ENCODE measurements at places on chromosomes 12 and 14.

GRCh38 chr12:89138048-89138852 is 214.1 kb downstream of the DUSP6 start:
- no peak for DNase-seq

GRCh38 chr12:106107566-106107965 is 31.2 kb downstream of the NUAK1 start:
- no peak for DNase-seq

- no peak for DNase-seq
These were observed 16.1 kb downstream of the GPR68 start for GRCh38 chr14:91228112-91229004.

GRCh38 chr12:119222222-119222951 is 43.7 kb downstream of the HSPB8 start:
- no peak for DNase-seq

DNA sequence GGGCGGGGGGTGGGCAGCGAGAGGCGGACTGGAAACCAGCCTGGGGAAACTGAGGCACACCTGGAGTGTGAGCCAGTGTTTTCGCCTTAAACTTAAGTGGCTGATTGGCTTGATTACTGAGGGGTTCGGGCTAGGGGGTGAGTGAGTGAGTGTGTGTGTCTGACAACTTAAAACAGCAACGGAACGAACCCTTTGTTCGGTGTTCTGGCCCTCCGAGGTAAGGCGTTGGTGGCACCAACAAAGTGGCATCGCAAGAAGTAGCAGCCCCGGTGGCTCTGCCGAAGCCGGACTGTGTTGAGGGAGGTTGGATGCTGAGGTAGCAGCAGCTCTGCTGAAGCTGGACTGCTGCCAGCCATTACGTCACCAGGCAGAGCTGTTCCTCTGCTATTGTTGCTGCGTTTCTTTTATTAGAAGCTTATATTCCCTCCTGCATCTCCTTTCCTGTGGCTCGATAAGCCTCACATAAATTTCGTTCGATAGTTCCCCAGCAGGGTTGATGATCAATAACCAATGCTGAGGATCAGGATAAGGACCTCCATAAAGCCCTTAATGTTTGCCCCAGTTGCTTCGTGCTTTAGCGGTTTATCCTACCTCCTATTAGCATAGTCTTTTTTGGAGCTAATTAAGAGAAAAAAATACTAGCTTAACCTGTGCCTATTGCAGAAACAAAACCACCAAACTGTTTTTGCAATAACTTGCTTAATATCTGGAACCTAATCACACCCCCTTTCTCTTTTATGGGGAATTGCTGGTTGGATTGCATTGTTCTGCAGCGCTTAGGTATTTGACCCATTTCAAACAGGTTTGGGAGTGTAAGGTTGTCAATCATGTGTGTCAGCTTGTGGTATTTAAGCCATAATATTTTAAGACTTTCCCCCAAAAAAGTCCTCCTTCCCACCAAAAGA is 1.3 kb downstream of the GPR137C start:
- DNase-seq = peak; percentile 80

GRCh38 chr14:30312214-30312613 is 246.7 kb upstream of the G2E3 start:
- no peak for DNase-seq

DNA sequence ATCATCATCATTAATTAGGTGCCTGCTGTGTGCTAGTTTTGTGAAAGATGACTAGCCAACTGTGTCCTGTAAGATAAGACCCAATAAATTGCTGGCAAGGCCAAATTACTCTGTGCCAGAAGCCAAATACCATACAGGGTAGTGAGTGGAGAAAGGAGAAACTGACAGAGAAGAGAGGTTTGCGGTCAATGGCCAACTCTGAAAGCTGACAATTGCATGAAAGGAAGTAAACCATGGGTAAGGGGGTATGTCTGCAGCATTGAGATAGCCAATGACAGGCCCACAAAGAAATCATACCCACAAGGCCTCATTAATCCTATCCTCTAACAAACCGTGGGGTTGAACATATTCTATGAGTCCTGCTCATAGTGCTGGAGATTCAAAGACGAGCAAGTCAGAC is 236.6 kb upstream of the CCDC196 start:
- no peak for DNase-seq

GRCh38 chr12:67315661-67316060 is 46.5 kb downstream of the CAND1 start:
- no peak for DNase-seq

- no peak for DNase-seq
These were observed 150.6 kb downstream of the PIWIL1 start for GRCh38 chr12:130488358-130488710.

- DNase-seq = no peak
These were observed 1096.6 kb downstream of the FLRT2 start for GRCh38 chr14:86626530-86626929.

DNA sequence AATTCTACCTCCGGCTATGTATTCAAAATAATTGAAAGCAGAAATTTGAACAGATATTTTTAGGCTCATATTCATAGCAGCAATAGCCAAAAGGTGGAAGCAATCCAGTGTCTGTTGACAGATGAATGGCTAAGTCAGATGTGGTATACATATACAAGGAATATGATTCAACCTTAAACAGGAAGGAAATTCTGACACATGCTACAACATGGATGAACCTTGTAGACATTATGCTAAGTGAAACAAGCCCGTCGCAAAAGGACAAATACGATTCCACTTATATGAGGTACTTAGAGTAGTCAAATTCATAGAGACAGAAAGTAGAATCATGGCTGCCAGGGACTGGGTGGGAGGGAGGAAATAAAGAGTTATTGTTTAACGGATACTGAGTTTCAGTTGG is 331.6 kb downstream of the PCNX1 start:
- DNase-seq = no peak

DNA sequence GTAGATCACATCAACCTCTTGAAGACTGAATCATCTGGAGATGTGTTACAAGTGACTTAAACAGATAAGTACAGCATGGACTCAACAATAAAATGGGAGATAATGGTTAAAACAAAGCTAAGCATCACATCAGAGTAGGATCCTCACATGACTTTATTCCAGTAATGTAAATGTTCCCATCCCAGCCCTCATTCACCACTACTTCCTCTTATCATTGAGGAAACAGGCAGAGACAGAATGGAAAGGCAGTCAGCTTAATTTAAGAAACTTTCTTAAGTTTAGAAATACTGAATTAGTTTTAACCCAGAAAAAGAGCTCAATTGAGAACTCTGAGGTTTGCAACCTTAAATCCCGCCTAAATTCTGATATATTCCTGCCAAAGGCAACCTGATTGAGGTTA is 1.2 kb upstream of the ALG10 start:
- no peak for DNase-seq

- DNase-seq = peak; percentile 64
These were observed 521 bp downstream of the CDK2AP1 start for GRCh38 chr12:123271001-123271668.

DNA sequence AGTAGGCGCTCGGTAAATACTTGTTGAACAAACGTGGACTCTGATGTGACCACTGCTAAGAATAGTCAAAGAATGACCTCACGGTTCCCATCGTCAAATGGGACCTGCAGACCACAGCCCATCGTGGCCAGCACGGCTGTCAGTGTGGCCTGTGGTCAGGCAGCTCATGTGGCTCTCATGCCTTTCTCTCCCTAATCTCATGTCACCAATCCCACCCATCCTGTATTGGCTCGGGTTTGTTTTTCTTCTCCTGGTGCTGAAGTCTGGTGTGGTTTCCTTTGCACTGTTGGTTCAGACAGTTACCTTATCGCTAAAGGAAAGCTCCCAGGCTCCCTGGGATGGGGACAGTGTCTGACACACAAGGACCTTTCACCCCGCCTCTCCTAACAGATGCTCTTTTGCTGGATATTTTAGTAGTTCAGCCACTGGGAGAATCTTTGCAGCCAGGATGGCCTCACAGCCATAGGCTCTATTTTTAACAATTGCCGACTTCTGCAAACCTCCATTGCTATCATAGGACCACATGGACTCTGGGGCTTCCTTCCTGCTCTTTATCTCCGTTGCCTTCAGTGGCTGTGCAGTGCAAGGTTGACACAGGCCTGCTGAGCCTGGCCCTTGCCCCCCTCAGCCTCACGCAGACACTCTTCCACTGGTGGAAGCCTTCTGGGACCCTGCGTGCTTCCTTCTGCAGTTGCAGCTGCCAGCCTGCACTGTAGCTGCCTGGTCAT is 293.1 kb upstream of the FKBP4 start:
- DNase-seq = no peak

DNA sequence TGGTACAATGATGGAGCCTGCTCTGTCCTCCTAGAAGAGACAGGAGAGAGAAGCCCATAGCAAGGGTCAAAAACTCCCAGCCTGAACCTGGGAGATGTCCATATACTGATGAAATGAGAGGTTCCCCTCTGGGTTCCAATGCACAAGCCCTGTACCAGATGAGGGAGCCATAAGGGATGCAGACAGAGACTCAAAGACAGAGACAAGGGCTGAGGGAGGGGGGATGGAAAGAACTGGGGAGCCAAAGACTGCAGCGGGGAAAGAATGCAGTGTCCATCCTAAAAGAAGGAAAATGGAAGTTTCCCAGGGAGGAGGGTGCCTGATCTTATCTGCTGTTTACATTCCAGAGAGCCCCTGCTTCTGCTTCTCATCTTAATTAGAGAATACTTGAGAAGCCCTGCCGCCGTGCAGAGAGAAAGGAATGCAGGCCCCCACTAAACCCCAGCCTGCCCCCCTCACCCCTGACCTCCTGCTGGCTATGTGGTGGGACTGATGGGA is 27.7 kb downstream of the KRT18 start:
- peak; percentile 40 for DNase-seq

GRCh38 chr14:95431199-95432143 is 85.0 kb downstream of the SYNE3 start:
- DNase-seq = no peak

GRCh38 chr14:35121026-35121886 is 534 bp downstream of the PPP2R3C start:
- no peak for DNase-seq

GRCh38 chr12:47026291-47026690 is 53.1 kb upstream of the PCED1B start:
- no peak for DNase-seq

GRCh38 chr12:113700943-113701342 is 229.3 kb upstream of the LHX5 start:
- DNase-seq = peak; percentile 14

DNA sequence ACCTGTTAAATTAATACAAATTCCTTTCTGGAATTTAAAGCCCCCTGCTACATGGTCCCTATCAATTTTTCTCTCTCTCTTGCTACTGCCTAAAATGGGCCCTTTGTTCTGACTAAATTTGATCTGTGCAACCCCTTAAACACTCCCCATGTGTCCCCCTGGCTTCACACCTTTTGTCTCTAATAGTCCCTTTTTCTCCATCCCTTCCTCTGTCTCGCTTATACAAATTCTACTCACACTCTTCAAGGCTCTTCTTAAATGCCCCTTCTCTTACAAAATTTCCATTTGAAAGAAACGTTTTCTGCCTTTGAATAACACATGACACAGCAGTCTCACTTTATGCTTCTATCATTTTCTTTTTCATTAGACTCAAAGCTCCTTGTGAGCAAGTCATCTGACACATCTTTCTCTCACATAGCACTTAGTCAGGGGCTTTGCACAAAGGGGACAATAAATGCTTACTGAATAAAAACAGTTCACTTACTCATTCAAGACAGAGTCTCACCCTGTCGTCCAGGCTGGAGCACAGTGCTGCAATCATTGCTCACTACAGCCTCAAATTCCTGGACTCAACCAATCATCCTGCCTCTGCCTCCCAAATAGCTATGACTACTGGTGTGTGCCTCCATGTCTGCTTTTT is 41.5 kb upstream of the NR2C1 start:
- DNase-seq = no peak

GRCh38 chr12:115570069-115570777 is 707.3 kb downstream of the MED13L start:
- no peak for DNase-seq

GRCh38 chr12:122293081-122293480 is 26.8 kb upstream of the VPS33A start:
- no peak for DNase-seq

DNA sequence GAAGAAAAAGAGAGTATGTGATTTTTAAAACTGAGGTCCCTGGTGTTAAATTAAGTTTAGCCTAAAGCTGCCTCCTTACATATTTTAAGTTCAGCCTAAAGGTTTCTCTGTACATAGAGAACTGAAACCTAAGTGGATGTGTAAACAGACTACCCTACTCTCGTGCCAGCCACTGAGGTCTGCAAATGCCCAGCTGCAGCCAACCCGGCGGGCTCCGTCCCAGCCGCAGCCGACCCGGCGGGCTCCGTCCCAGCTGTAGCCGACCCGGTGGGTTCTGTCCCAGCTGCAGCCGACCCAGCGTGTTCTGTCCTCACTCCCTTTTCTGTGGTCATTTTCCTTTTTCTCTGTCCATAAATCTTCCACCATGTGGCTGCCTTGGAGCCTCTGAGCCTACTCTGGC is 97.2 kb upstream of the SFSWAP start:
- no peak for DNase-seq

GRCh38 chr12:108328420-108328819 is 10.7 kb downstream of the CMKLR1 start:
- DNase-seq = no peak

- DNase-seq = no peak
These were observed 36.5 kb upstream of the KICS2 start for GRCh38 chr12:64258576-64258975.

- no peak for DNase-seq
These were observed 254.6 kb downstream of the SEC23A start for GRCh38 chr14:38848243-38848935.

GRCh38 chr14:98035396-98035795 is 1236.6 kb downstream of the BCL11B start:
- no peak for DNase-seq

- DNase-seq = peak; percentile 42
These were observed 3.9 kb upstream of the FGF23 start for GRCh38 chr12:4383304-4383865.

DNA sequence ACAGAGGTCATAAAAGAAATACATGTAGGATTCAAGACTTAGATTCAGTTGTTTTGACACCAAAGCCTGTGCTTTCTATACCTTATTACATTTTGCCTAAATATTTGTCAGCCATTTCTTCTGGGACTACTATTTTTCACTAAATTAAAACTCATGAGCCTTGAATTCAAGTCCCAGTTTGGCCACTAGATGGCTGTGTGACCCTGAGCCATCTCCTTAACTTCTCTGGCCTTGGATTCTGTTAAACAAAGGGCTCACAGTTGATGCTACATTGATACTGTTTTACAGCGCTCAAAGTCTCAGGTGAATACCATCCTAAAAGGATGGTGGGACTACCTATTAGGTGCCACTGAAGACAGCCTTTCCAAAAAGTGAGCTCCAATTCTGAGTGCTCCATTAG is 39.6 kb upstream of the CCDC198 start:
- peak; percentile 4 for DNase-seq

DNA sequence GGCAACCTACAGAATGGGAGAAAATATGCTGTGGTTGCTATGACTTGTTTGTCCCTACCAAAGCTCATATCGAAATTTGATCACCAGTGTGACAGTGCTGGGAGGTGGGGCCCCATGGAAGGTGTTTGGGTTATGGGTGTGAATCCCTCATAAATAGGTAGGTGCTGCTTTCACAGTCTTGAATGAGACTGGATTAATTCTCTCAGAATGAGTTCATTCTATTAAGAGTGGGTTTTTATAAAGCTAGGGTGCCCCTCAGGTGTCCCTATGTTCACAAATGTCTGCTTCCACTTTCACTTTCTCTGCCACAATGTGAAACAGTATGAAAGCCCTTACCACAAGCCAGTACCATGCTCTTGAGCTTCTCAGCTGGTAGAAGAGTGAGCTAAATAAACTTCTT is 133.5 kb downstream of the CPNE8 start:
- no peak for DNase-seq
